ENCODE measurements at places on chromosomes 2 and 18. TPM values are rescaled to one million over a fixed set of nuclear protein-coding genes. Genes with fewer than 3 reads are reported as not detected.

Gene HADHA
- total RNA-seq = 89.1 TPM

Gene CD8B2
- total RNA-seq = not detected

Gene PFN4
- not detected for total RNA-seq

- no peaks in the 10 kb centered on the region for H3K4me1 ChIP-seq
- H3K4me3 ChIP-seq = no peak overlapping the region
- no peak overlapping the region for H3K27ac ChIP-seq
- H3K36me3 ChIP-seq = no peaks in the 10 kb centered on the region
- H3K27me3 ChIP-seq = no peaks in the 10 kb centered on the region
- no peak for DNase-seq
Measured at GRCh38 chr2:37871456-37872191, 53.5 kb upstream of the RMDN2 start.

GRCh38 chr2:178674122-178674521, 133.1 kb downstream of the TTN start:
- DNase-seq = no peak
- no peak overlapping the region for H3K27ac ChIP-seq
- H3K36me3 ChIP-seq = no peaks in the 10 kb centered on the region
- H3K4me3 ChIP-seq = no peak overlapping the region
- no peaks in the 10 kb centered on the region for H3K27me3 ChIP-seq

GRCh38 chr2:153474407-153474806, 4.2 kb downstream of the RPRM start:
- H3K4me3 ChIP-seq = no peak overlapping the region
- no peaks in the 10 kb centered on the region for H3K36me3 ChIP-seq
- peaks cover 23% of the 10 kb centered on the region for H3K4me1 ChIP-seq
- H3K27ac ChIP-seq = no peak overlapping the region
- peaks cover 24% of the 10 kb centered on the region for H3K27me3 ChIP-seq

- DNase-seq = no peak
- no peak overlapping the region for H3K4me3 ChIP-seq
- peaks cover 18% of the 10 kb centered on the region for H3K4me1 ChIP-seq
- no peak overlapping the region for H3K27ac ChIP-seq
Measured at GRCh38 chr18:59086522-59086921, 53.2 kb upstream of the SEC11C start.

DNA sequence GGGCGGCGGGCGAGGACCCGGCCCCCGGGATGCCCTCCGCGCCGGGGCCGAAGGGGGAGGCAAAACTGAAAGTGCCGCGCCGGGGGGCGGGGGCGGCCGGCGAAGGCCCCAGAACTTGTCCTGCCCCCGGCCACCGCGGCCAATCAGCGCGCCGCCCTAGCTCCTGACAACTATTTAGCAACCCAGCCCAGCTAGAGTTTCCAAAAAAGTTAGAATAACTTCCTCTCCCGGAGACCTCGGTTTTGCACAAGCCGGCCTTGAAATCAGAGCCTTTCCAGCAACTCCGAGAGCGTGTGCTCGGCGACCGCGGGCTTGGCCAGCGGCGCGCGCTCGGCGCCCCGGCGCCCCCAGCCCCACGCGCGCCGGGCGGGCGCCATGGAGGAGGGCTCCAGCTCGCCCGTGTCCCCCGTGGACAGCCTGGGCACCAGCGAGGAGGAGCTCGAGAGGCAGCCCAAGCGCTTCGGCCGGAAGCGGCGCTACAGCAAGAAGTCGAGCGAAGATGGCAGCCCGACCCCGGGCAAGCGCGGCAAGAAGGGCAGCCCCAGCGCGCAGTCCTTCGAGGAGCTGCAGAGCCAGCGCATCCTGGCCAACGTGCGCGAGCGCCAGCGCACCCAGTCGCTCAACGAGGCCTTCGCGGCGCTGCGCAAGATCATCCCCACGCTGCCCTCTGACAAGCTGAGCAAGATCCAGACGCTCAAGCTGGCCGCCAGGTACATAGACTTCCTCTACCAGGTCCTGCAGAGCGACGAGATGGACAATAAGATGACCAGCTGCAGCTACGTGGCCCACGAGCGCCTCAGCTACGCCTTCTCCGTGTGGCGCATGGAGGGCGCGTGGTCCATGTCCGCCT, at the start of gene TWIST2:
Gene TWIST2, plus strand, starts transcription at position 245 of the 850 bp plus-strand sequence. Its CDS starts 131 bp downstream, at position 376.
- no peak for DNase-seq
- no peaks in the 10 kb centered on the region for H3K4me1 ChIP-seq
- no peaks in the 10 kb centered on the region for H3K36me3 ChIP-seq
- H3K27me3 ChIP-seq = peaks cover 9% of the 10 kb centered on the region

All from CD4-positive, alpha-beta memory T cell (primary cell).